ENCODE measurements at places on chromosomes 6 and 20.

GRCh38 chr6:119559586-119559985 lies 210.0 kb upstream of the MAN1A1 start:
- no peak for DNase-seq

DNA sequence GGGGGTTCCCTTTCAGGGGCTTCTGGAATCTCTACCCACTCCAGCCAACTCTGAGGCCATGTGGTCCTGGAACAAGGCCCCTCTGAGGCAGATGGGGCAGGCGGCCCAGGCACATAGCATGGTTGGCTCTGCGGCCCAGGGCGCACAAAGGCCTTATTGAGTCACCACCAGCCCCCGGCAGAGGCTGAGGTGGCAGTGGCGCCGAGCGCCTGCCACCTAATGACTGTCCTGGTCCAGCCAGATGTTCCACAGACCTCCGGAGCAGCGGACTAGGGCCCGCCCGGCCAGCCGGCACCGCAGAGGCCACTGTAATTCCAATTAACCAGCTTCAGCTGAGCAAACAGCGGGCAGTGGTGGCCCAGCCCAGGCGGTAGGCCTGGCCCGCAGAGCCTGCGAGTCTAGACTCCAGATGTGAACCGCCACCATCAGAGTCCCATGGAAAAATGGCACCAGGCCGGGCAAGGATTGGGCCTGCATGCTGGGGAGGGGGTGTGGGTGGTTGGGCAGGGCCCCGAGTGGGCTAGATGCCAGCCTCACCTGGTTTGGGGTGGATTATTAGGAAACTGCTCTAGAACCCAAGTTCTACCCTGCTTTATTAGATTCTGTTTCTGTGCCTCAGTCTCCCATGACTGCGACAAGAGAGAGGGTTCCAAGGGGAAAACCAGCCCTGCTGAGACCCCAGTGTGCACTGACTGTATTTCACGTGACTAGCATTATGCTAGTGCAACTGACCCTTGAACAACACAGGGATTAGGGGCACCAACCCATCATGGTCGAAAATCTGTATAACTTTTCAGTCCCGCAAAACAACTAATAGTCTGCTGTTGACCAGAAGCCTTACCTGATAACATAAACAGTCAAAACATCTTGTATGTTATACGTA lies 34.1 kb upstream of the ID1 start:
- DNase-seq = no peak

DNA sequence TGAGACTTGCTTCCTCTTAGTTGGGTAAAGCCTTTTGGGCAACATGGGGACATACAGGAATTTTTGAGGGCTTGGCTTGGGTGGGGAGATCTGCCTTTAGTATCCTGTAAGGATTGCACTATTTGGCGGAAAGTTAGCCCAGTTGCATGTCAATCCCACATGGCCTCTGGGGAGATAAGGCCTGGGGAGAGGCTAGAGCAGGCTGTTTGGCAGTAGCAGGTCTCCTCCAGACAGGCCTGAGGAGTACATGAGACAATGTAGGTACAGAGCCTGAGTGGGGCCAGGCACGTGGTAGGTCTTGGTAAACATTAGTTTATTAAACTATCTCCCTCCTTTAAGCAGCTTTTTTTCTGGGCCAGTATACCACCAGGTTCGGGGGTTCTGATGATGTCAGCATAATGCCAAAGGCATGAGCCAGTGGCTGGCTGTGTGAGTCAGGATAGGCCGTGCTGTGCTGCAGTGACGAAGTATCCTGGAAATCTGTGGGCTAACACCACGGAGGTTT lies 147.9 kb downstream of the VEGFA start:
- DNase-seq = no peak

GRCh38 chr6:97215157-97215769 lies 67.8 kb downstream of the MMS22L start:
- no peak for DNase-seq

DNA sequence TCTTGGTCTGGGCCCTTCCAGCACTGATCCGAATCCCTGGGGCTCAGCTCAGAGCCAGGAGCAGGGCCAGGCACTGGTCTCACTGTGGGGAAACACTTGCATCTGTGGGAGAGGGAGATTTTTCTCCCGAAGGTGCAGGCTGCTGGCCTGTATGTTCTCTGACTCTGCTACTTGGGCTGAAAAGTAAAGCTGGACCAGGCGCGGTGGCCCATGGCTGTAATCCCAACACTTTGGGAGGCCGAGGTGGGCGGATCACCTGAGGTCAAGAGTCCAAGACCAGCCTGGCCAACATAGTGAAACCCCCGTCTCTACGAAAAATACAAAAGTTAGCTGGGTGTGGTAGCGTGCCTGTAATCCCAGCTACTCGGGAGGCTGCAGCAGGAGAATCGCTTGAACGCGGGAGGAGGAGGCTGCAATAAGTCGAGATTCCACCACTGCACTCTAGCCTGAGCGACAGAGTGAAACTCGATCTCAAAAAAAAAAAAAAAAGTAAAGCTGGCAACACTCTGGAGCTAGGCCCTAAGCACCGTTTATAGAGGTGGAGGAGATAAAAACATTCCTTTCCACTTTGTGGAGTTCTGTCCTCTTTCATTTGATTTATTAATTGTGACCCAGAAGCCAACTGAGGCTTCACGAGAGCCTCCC lies 41.7 kb downstream of the JPH2 start:
- DNase-seq = no peak

GRCh38 chr6:149856256-149856994 lies 7.7 kb downstream of the LRP11 start:
- DNase-seq = no peak

GRCh38 chr6:158635427-158636073 lies 9.0 kb downstream of the DYNLT1 start:
- no peak for DNase-seq

DNA sequence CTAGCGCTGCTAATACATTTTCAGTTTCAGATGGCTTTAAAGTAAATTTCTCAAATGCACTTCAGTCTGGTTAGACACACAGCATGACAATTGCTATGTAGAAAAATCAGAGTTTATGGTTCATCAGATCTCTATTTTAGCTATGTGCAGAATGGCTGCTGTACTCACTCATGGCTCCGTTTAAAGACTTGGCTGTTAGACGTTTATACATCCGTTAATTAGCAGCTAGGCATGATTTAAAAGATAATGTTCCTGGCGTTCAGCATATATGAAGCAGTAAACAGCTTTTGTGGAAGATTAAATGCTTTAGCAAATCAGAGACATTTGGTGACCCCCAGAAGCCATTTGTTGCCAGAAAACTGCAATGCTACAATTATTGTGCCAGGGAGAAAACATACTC lies 350.0 kb upstream of the MANEA start:
- no peak for DNase-seq

DNA sequence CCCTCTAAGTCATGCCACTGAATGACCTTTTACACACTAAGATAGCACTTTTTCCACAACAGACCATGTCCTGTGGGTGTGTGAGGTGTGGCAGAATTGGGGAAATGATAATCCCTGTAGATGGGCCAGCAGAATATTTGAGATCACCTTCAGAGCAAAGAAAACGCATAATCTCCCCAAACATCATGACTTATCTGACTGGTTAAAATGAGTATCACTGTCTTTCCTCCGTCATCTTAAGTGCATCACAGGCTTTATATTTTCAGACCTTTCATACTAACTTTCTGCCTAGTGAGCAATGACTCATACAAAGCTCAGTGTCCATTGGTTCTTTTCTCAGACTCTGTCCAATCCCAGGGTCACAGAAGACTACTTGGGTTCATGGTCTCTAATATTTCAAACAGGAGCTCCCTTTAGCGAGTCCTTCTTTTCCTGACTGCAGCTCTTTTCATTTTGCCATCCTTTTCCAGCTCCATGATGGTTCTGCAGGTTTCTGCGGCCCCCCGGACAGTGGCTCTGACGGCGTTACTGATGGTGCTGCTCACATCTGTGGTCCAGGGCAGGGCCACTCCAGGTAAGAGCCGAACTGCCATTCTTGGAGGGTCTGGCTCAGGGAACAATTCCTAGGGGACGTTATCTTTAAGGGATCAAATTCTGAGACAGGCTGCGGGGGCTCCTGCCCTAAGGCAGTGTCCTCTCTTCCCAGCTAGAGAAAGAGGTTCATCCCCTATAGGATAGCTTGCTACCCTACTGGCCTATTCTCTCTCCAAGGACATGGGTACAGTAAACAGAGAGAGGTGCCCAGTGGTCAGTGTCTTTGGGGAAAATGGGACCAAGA lies at the start of gene HLA-DPB1:
Gene HLA-DPB1 (plus strand): TSS at position 423 of the 838 bp plus-strand sequence. CDS start 52 bp downstream, at position 475.
- no peak for DNase-seq
